ENCODE measurements at places on chromosomes 11 and 22.

- DNase-seq: peak; percentile 48
These were observed 35.5 kb downstream of the FZD4 start for GRCh38 chr11:86919557-86920210.

- no peak for DNase-seq
These were observed 48.7 kb downstream of the IGLL1 start for GRCh38 chr22:23531283-23531956.

- DNase-seq: no peak
These were observed 726 bp downstream of the ST3GAL4 start for GRCh38 chr11:126355926-126356897.

DNA sequence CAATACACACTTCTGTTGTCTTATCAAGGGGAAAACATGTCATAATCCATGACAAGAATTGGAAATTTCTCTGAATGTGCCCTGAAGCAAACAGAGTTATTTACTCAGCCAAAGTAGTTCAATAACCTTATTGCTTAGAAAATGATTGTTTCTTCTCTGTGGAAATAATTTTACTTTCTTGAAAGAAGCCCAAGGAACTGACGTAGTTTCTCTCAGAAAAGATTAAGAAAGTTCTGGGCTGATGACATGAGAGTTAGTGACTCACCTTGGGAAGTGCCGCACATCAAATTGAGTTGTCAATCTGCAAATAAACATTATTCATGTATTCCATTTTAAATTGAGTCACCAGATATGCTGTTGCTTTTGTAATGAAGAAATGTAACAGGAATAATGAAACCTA is 418.6 kb upstream of the LRRC4C start:
- DNase-seq: no peak

- DNase-seq: no peak
These were observed 3.4 kb upstream of the SIDT2 start for GRCh38 chr11:117175104-117175503.

DNA sequence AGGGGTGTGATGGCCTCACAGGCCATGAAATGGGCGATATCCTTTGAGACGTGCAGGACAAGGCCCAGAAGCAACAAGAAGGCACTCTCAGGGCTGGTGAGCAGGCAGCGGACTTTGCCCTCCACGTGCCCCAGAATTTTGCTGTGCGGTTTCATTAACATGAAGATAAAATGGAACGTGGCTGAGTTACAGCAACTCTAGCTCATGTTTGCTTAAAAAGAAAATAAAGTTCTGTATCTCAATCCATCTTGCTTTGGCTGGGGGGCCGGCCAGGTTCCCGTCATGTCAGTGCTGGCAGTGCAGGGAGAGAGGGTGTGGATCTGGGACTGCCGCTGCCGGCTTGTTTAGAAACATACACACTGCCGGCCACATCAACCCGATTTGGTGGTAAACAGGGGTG is 370.1 kb downstream of the OPCML start:
- DNase-seq: no peak

DNA sequence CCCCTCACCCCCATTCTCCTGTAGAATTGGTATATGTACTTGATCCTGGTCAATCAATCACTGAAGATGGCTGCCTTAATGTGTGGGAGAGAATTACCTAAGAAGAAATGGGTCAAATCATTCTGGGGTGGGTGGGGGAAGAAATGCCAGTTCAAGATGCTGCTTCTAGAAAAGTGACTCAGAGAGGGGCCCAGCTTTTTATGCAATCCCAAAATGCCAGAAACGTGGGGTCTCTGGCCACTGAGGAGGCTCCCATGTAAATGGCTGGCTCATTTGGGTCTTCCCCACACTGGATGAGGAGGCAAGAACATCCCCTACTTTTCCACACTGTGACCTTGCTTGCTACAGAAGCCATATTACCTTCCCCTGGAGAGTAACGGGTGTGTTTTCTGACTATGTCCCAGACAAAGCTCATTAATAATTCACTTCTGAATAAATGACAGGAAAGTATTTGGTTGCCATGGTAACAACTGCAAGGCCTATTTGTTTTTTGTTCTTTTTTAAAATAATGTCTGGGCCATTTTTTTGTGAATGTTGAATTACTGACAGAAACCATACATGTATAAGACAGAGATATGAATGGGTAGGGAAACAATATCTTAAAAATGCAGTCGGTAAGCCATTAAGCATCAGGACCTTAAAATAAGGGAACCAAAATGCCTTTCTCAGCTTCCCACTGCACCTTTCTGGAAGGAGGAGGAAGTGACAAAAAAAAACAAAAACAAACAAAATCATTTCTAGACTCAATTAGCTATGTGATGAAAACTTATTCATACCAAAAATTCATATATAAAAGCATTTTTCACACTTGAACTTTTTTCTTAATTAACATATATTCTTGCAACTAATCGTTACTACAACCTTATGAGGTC is 32.0 kb downstream of the SLC1A2 start:
- no peak for DNase-seq

DNA sequence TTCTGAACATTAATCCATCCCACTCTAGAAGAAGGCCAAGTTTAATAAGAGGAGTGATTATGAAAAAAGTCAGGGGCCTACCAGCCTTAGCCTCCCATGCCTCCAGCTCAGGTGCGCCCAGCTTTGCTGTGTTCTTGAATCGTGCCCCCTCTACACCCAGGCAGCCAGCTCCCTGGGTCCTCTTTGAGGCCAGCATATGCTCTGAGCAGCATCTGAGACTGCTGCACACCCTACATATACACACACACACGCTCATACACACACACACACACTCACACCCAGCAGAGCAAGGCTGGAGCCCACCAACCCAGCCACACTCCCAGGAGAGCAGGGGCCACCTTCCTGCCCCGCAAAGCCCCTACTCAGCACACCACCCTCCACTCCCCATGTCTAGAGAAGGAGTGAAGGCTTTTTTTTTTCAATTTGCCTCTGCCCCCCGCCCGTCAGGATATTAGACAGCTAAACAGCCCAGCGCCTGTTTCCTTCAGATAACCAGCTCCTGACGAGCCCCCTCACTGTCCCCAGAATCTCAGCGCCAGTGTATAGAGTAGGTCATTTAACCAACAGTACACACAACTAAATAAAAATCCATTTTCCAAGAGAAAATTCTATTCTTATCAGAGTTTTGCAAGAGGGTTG is 121.6 kb downstream of the BUD13 start:
- DNase-seq: no peak

DNA sequence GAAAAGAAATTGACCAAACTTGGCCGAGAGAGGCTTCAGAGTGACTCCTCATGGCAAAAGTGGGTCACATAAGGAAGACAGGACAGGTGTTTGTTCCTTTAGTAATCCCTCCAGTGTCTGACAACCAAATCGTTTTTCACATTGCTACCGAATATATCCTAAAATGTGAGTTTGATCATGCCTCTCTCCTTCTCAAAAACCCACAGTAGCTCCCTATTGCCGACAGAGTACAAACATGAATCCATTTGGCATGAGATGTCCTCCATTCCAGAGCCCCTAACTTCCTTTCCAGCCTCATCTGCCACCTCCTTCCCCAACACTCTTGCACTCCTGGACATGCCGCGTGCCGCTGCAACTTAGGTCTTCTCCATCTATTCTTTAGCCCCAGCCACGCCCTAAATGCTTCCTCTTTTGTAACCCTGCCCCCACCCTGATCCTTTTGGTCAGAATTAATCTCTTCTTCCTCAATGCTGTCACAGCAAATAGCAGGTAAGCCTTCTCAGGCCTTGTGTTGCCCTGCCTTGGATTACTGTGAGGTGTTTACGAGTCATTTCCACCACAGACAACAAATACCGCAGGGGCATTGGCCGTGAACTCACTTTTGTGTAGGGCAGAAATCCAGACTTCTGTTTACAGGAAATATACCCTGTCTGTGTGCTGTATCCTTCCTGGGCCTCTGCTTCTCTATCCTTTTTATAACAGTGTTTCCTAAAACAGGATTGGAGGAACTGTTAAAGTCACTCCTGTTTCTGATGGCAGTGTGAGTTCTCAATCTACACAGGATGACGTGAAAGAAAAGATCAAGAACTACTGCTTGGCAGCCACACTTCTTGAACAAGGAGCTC is 66.0 kb upstream of the FTH1 start:
- no peak for DNase-seq

DNA sequence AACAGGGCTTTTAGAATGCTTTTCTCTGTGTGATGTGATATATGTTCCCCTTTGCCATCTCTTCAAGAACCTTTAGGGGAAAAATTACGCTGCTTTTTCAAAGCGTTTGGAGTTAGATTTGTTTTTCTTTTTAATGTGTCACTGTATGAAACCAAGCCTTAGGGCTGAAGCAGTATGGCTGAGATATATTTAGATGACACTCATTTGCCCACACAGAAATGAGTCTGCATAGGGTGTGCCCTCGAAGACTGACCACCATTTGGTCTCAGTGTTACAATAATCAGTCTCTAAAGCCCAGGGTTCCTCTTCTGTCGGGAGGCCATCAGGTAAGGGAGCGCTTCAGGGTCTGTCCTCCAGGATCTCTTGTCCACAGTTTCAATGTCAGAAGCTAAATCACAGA is 213.0 kb upstream of the NCAM1 start:
- DNase-seq: no peak

GRCh38 chr11:11841116-11841722 is 553 bp upstream of the USP47 start:
- DNase-seq: no peak

- DNase-seq: no peak
These were observed 32.5 kb downstream of the AHNAK start for GRCh38 chr11:62514151-62514550.

DNA sequence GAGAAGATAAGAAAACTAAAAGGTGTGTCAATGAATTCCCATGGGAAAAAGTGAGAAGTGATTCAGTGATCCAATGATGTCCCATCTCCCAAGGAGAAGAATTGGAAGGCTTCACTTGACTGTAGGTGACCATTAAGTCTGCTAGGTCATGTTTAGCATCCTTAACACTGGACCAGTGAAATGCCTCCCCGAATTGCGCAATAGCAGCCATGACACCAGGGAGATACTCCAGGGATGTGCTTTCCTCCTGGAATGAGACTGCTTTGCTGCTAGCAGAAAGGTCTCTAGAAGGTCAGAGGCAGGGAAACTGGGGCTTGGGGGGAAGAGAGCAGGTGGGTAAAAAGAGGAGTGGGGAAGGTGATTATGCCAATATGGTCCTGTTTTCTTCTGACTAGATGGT is 364.3 kb downstream of the OPCML start:
- DNase-seq: no peak

GRCh38 chr11:80779905-80780605 is 1339.2 kb upstream of the TENM4 start:
- no peak for DNase-seq

GRCh38 chr22:46576556-46577367 is 39.3 kb upstream of the CELSR1 start:
- DNase-seq: no peak

- no peak for DNase-seq
These were observed 757 bp downstream of the RNASEH2C start for GRCh38 chr11:65719871-65720210.

GRCh38 chr11:69442012-69442806 is 39.3 kb upstream of the LINC01488 start:
- no peak for DNase-seq

GRCh38 chr11:47389577-47390421 is 11.5 kb upstream of the SPI1 start:
- no peak for DNase-seq

GRCh38 chr11:11789735-11790369 is 51.9 kb upstream of the USP47 start:
- DNase-seq: no peak

GRCh38 chr11:59158206-59159068 is 13.5 kb upstream of the DTX4 start:
- DNase-seq: no peak

GRCh38 chr11:78798663-78799062 is 224.0 kb upstream of the NARS2 start:
- DNase-seq: no peak

DNA sequence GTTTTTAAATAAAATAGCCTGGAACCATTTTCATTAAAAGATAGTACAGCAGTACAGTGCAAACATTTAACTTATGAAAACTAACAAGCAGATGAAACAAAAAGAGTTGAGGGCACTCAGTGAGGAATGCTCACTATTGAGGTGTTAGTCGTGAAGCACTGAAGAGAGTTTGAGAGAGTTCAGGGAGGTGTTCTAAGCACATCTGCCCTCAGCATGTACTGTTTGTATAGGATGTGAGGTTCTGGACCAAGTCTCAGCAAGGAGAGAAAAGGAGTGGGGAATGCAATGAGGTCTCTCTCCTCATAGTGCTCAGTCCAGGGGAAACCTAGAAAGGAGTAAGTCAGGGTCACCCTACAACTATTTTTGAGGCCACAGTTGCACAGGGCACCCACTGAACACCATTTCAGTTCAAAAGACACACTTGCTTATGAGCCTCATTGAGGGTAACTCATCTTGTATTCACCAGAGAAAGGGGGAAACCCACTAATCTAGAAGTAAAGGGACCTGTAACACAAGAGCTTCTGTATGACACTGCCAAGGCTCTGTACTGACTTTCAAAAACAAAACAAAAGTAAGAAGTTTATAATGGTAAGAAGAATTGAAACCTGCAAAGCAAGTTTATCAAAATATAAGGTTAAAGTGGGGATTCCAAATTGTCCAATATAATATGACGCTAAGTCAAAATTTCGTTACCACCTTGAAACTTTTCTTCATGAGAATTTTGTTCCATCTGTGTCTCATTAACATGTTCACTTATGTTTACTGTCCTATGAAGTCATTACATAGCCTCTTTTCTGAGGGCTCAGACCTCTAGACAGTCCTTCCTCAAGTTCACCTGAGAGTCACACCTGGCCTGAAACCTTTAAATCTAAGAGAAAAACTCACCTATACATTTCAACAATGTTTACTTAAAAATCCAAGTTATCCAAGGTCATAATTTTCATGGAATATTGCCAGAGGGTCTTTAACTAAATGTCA is 275.3 kb downstream of the ETS1 start:
- DNase-seq: no peak

GRCh38 chr11:17389211-17389956 is 925 bp upstream of the KCNJ11 start:
- peak; percentile 67 for DNase-seq

DNA sequence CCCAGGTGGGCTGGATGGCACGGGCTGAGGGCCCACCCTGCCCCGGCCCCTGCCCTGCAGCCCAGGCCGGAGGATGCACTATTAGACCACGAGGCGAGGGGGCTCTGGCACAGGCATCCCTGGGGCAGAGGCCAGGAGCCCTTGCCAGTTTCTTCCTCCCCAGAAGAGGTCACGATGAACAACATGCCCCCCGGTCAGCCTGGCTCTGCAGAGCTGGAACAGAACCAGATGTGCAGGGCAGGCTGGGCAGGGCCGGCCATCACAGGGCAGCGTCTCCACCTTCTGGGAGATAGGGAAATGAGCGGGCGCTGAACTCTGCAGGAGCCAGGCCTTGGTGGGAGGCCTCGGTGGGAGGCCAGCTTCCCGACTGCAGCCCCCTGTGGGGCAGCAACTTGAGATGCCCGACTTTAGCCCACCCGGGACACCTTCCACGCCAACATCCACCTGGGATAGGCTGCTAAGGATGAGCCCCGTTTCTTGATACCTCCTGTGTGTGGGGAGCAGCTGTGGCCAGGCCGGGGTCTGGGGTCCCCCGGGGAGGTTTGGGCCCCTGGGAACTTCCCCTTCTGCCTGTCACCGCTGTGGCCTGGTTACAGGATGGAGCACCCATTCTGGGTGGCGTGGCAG is 21.8 kb upstream of the GNB1L start:
- no peak for DNase-seq

- no peak for DNase-seq
These were observed 8.0 kb upstream of the IL17REL start for GRCh38 chr22:50020606-50021005.

All from iPS DF 6.9 (cell line).